ENCODE measurements at places on chromosomes 3 and 15.

DNA sequence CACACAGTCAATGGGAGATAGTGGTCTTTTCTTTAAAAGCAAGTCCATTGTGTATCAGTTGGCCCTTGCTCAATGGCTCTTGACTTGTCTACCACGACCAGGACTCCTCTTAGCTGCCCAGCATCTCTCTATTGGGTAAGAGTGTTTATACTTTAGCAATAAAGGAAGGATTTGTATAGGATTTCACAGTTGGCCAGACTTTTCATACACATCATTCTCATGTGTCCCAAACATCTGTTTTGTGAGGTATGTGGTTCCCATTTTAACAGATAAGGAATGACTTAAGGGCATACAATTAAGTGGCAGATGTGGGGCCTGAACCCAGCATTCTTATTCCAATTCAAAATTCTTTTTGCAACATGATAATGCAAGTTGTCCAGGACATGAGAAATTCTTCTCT lies 191.5 kb downstream of the CHST2 start:
- no peak for DNase-seq

- no peak for DNase-seq
Measured at GRCh38 chr15:58309963-58310928, 121.5 kb upstream of the LIPC start.

- no peak for DNase-seq
Measured at GRCh38 chr3:13621381-13622221, 72.7 kb downstream of the FBLN2 start.

DNA sequence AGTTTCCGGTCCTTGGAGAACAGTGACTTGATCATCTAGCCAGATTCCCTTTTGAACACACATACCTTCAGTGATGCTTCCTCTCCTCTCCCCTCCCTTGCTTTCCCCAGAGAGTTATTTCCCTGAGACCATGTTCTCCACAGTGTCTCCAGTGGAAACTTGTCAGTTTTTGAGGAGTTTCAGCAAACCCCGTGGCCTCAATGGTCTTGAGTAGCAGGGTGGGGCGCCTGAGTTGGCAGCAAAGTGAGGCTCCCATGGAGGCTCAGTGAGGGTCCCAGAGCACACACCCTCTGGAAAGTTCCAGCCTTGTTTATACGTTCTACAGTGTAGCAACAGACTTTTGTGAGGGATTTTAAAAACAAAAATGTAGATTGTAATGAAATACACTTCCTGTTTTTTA lies 135.1 kb downstream of the LRRC28 start:
- DNase-seq, result no peak

GRCh38 chr15:73838831-73839426 lies 34.4 kb upstream of the TBC1D21 start:
- DNase-seq, result no peak

GRCh38 chr3:68288085-68288484 lies 633.7 kb upstream of the SUCLG2 start:
- no peak for DNase-seq

GRCh38 chr15:88383354-88383753 lies 83.8 kb downstream of the MRPL46 start:
- no peak for DNase-seq

DNA sequence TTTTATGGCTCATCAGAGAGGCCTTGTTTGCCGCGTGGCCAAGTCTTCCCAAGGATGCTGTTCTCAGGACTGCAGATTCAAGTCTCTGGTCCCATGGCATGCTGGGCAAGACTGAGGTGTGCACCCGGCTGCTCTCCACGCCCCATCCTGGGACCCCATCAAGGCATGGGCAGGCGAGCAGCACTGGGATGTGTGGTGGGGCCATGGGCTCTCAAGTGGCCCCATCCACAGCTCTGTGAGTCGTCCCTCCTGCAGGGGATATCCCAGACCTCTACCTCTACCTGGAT lies 13.1 kb upstream of the GP9 start:
- no peak for DNase-seq

DNA sequence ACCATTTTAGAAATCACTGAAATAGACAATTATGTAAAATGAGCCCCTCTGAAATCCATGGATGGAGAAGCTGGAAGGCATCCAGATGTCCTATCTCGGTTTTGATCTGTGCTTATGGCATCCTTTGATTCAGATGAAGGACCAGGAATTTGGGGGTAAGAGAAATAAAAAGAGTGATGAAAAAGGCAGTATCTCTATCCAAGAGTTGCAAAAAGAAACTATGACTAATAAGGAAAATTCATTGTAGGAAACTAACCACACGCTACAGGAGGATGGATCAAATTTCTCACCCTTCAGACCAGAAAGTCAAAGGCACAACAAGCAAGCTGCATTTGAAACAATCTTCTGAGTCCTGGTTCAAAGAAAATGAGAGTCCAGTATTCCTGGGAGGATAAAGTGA lies 34.8 kb downstream of the SRGAP3 start:
- peak; percentile 83 for DNase-seq

- peak; percentile 85 for DNase-seq
Measured at GRCh38 chr3:9715764-9716437, 12.3 kb downstream of the CPNE9 start.

DNA sequence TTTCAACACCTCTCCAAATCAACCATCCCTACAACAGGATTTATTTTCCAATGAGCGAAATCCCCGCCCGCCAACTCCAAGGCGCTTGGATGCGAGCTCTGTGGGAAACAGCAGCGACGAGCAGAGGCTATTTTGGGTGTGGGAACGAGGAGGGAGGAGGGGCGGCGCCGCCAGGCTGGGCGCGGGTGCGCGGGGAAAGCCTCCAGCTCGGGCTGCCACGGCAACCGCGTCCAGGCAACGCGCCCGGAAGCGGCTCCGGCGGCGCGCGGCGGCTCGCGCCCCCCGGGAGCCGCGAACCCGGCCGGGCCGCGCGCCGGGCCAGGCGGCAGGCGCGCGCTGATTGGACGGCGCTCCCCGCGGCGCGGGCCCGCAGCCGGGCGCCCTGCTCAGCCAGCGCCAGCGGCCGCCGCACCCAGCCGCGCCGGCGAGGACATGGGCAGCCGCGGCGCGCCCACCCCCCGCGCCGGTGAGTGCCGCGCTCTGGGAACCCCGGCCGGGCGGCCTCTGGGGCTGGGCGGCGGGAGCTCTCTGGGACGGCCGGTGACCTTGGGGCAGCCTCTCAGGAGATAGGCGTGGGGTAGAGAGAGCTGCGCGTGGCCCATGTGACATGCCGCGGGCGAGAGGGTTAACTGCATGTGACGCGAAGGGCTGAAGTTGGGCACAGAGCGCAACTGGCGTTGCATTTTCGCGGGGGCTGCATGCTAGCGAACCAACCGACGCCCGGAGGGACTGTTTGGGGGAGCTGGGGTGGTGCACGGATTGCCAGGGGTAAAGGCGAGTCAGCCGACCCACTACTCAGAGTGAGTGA lies at the start of gene FAM81A:
TSS of gene FAM81A (plus strand) at position 370 of the 808 bp plus-strand sequence. CDS start 20,441 bp downstream, outside the sequence.
- peak; percentile 77 for DNase-seq

DNA sequence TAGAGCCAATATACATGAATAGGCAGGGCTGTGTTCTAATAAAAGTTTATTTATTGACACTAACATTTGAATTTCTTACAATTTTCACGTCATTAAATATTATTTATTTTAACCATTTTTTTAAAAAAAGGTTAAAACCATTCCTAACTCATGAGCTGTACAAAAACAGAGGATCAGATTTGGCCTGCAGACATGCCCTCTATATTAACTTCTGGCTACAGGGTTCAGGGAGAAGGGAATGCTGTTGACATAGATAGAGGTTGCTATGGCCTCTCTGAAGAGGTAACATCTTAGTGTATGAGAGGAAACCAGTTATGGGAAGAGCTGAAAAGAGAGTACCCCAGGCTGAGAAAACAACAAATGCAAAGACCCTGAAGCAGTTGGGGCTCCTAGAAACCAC lies 19.1 kb upstream of the RAP2B start:
- DNase-seq, result peak; percentile 46

- no peak for DNase-seq
Measured at GRCh38 chr15:94526071-94526689, 294.8 kb downstream of the MCTP2 start.

- peak; percentile 90 for DNase-seq
Measured at GRCh38 chr15:28896951-28897350, 11.2 kb downstream of the APBA2 start.

GRCh38 chr3:14231998-14232501 lies 53.4 kb downstream of the LSM3 start:
- DNase-seq, result peak; percentile 53

DNA sequence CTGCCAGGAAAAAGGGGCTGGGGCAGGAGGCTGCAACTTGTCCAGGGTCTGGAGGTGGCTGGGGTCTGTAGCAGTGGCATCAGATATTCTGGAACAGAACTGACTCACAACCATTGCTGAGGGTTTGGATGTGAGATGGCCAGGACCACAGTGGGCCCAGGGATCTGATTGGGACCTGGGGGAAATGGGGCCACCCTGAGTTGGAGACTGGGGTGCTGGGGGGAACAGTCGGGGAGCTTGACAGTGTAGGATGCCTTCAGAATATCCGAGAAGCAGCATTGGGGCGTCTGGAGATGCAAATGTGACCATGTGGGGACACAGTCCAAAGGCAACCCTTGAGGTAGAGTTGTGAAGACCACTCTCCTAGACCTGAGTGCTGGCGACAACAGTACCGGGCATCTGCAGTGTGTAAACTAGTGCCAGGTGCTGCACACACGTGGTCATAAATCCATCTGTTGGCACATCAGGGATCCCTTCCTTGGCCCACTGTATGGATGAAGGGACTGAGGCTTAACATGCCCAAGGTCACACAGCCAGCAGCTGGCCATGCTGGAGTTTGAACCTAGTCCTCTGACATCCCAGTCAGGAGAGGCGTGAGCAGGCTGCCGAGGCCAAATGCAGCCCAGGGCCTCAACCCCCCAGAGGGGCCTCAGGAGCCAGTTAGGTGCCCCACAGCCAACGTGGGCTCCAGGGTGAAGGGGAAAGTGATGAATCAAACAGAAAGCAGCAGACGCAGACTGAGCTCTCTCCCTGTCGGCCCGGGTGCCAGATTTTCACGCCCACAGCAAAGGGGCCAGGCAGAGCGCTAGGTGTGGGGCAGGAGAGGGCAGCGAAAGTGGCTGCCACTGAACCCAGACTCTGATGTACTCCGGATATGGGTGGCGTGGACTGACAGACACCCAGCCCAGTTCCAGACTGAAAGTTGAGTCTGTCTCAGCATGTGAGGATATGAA lies 18.8 kb downstream of the HEMK1 start:
- no peak for DNase-seq

GRCh38 chr3:59364496-59364895 lies 314.7 kb upstream of the CFAP20DC start:
- DNase-seq, result peak; percentile 28

DNA sequence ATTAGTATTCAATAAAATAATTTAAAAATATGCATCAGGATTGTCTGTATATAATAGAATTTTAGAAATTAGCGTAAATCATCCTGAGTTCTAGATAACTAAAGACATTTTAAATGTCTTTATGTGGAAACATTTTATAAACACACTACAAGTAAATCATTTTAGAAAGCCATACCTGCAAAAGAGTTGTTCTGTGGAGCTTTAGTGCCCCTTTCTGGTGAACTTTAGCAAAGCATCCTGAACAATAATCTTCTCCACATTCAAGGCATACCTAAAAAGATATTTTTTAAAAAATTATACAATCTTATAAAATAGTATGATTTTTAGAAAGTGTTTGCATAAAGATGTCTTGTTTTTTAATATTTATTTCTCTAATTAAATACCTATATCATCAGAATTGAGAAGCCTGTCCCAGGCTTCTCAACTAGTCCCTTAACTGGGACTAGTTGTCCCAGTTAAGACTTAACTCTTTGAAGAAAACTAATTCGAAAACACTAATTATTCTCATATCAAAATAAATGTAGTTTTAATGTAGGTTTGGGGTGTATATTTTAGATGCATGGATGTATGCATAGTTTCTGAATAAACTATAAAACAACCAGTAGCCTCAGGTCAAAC lies 29.7 kb downstream of the ZBBX start:
- peak; percentile 28 for DNase-seq

- peak; percentile 20 for DNase-seq
Measured at GRCh38 chr3:197600796-197601565, 45.2 kb upstream of the BDH1 start.

- no peak for DNase-seq
Measured at GRCh38 chr3:190545191-190545590, 31.3 kb downstream of the IL1RAP start.

- DNase-seq, result no peak
Measured at GRCh38 chr3:58345457-58345856, 12.8 kb downstream of the PXK start.

GRCh38 chr3:181722156-181722555 lies 10.4 kb downstream of the SOX2 start:
- no peak for DNase-seq

- DNase-seq, result peak; percentile 69
Measured at GRCh38 chr3:21750831-21751391, at the start of gene ZNF385D. TSS of gene ZNF385D (minus strand) at chr3:21751210. CDS start at chr3:21750916, 294 bp downstream.

DNA sequence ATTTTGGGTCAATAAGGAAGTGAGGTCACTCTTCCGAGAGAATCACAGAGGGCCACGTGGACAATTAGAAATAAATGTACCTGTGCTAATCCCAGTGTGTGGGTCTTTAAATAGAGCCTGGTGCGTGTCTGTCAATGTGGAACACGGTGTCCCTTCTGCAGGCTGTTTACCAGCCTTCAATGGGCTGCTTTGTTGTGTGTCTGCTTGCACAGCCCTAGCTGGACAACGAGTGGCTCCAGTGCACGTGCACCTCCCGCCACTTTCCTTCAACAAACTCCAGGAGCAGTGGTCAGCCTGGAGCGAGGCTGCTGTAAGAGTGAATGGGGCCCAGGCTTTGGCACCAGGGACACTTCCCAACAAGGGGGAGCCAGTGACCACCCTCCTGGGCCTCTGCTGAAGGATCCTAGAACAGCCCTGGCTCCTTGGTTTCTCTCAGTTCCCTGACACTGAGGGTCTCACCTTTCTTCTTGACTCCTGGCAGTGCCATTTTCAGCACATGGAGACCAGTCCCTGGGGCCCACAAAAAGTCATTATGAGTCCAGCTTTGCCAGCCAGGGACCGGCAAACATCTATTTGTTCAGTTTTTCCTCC lies 76.1 kb downstream of the ISG20 start:
- no peak for DNase-seq

DNA sequence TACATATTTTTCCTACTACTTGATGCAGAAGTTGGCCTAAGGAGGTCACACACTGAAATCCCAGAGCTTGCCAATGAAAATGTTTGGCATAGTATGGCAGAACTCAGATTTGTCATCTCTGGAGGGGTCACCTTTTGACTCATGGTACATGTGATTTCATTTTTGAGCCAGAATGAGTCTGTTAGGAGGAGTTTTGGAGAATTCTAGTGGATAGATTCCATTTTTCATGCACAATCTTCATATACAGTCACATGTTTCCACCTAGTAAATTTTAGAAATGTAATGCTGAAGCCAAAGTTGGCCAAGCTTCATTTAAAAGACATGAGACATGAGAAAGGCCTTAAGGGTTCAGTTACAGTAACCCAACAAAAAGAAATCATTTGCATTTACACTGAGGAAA lies 97.8 kb upstream of the IGSF10 start:
- no peak for DNase-seq

- peak; percentile 43 for DNase-seq
Measured at GRCh38 chr3:27591312-27592210, 107.4 kb upstream of the SLC4A7 start.
